ENCODE measurements at places on chromosomes 4 and X.

GRCh38 chr4:161919442-161920220 lies 244.2 kb downstream of the FSTL5 start:
- DNase-seq: no peak

DNA sequence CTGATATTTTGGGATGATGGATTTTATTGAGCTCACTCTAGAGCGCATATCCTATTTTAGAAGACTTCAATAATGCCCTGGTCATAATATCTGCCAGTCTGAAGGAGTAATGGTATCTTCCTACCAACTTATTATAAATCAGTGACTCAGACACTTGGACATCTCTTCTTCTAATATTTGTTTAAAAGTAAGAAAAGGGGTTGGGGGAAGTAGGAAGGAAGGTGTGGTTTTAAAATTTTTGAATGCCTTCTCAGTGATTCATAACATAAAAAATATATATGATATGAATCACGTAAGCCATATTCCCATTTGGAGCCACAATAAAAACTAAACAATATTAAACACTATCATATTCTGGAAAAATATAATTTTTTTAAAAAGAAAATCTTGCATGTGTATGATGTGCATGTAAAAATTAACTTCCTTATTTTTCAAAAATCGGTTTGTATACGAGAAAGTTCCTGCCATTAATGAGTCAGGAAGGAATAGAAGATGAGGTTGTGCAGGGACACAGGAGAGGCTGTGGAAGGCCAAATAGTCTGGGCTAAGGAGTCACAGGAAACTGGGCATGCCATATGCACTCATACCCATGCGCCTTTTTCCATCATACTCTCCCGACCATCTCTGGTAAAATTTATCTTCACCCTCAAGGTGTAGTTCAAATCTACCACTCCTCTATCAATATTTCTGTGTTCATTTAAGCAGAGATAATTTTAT lies 286.5 kb downstream of the EPHA5 start:
- no peak for DNase-seq

GRCh38 chr4:52037689-52038102 lies 403 bp downstream of the SGCB start:
- no peak for DNase-seq

- DNase-seq: no peak
Observed at GRCh38 chr4:43243433-43244116, 351.1 kb downstream of the GRXCR1 start.

DNA sequence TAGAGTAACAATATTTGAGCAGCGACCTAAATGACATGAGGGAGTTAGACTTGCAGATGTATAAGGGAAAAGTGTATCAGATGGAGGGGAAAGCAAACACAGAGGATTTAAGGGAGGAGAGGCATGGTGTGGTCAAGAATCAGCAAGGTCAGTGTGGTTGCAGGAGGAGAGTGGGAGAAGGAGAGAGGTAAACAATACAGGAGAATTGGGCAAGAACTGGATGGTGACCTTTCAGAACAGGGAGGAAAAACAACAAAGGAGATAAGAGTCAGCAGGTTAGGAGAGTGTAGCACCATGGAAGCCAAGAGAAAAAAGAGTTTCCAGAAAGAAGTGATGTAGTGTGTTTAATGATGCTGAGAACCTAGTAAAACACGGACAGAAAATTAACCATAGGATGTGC lies 178.5 kb downstream of the PAPSS1 start:
- no peak for DNase-seq

DNA sequence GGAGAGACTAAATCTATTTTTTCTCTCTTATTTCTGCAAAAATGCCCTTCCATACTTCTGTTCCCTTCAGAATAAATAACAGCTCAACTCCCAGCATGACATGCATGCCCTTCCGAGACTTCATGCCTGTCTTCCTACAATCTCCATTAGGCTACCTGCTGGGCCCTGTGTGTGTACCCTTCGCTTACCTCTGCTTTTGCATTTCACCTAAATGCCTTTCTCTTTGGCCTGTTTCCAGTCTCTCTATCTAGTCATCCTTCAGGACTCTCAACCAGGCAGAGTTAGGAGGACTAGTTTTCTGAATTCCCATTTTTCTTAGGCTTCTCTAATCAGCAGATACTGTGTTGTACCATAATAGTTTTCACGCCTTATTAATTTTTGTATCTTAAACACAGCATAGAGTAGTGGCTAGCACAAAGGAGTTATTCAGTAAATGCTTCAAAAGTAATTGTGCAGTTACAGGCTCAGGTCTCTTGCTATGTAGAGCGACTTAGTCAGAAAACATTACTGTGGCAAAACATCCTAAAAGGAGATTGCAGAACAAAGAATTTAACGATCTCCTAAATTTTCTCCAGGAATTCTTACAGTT lies 20.5 kb downstream of the SEPTIN11 start:
- no peak for DNase-seq

DNA sequence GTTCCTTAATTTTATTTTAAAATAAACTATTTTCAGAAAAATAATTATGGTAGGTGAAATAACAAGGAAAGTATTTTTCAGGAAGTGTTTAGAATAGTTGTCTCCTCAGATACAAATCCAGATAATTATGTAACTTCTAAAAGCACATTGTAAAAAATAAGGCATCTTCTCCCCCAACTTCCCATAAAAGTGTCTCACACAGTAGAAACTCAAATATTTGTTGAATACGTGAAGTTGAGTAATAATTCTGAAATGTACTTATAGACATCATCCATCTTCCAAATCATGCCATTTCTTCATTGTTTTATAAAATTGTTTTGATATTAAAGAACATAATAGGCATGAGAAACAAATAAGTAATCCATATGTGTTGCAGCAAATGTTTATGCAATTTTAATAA lies 18.0 kb downstream of the SHISA3 start:
- no peak for DNase-seq

DNA sequence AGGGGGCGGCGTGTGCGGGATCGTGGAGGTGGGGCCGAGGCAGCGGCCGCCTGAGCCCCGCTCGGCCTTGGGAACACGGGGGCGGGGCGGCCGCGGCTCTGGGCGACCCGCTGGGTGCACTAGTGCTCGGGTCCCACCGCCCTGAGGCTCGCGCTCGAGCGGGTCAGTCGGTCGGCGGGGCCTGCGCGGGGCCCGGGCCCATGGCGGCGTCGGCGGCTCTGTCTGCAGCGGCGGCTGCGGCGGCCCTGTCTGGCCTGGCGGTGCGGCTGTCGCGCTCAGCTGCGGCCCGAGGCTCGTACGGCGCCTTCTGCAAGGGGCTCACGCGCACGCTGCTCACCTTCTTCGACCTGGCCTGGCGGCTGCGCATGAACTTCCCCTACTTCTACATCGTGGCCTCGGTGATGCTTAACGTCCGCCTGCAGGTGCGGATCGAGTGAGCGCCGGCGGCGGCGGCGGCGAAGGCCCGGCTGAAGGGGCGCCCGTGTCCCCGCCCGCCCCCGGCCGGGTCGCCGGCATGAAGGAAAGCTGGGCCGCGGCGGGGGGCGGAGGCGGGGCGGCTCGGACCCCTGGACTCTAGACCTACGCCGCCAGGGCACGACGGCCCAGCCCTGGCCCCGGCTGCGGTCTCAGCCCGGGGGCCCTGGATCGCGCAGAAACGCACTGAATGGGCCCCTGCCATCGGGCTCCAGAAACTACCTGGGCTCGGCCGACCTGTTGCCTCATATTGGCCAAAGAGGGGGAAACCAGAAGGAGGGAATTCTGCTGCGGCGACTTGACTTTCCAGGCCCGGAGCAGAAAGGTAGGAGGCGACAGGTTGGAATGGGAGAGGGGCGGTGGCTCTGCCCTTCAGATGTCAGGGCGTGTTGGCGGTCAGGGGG lies at the start of gene SMIM10L2A:
SMIM10L2A (plus strand) TSS at position 13 of the 878 bp plus-strand sequence; CDS start at position 201, 188 bp downstream.
- no peak for DNase-seq

- no peak for DNase-seq
Observed at GRCh38 chr4:1471443-1472147, 65.4 kb upstream of the NKX1-1 start.

- DNase-seq: no peak
Observed at GRCh38 chr4:8472158-8472688, 31.6 kb downstream of the TRMT44 start.

DNA sequence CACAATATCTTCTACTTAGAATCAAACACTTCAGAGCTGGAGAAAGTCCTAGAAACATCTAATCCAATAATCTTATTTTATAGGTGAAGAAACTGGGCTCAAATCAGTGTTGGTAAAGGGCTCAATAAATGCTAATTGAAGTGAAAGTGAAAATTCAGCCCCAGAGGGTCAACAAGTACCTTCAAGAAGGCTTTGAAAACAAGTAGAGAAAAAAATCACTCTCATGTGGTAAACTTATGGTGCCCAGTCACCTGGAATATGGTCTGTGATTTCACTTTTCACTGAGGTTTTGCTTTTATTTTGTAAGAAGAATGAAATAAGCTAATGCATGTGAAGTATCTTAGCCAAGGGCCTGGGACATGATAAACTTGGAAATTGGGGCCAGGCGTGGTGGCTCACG lies 29.1 kb upstream of the EIF4E start:
- DNase-seq: no peak

- no peak for DNase-seq
Observed at GRCh38 chr4:156242390-156242789, 288.7 kb upstream of the CTSO start.

DNA sequence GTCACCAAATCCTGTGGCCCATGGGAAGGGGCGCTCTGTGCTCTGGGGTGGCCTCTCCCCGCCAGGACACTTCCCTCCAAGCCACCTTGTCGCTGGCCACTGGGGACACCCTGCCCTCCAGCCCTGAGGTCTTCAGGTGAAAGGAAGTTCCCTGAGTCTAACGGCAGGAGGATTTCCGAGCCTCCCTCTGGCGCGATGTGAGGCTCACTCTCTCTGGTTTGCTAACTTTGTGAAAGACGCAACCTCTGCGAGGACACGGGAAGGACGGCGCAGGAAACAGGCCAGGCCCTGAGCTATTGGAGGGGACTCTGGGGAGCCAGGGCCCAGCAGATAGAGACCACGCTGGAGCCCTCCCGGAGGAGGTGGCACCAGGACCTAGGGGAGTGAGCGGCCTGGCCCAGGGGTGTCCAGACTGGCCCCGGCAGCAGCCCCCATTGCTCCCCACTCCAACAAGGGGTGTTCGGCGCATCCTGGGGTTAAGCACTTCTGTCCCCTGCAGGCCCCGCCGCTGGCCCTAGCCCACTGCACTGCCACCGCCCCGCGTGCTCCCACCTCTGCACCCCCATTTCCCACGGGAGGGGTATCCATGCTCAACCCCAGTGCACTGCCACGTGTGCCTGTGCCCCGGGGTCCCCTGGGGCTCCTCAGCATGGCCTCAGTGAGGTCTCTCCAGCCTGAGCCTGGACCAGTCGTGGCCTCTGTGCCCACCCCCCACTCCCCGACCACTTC lies 72.2 kb upstream of the MXD4 start:
- no peak for DNase-seq

- no peak for DNase-seq
Observed at GRCh38 chr4:94491322-94491721, 39.6 kb downstream of the PDLIM5 start.

DNA sequence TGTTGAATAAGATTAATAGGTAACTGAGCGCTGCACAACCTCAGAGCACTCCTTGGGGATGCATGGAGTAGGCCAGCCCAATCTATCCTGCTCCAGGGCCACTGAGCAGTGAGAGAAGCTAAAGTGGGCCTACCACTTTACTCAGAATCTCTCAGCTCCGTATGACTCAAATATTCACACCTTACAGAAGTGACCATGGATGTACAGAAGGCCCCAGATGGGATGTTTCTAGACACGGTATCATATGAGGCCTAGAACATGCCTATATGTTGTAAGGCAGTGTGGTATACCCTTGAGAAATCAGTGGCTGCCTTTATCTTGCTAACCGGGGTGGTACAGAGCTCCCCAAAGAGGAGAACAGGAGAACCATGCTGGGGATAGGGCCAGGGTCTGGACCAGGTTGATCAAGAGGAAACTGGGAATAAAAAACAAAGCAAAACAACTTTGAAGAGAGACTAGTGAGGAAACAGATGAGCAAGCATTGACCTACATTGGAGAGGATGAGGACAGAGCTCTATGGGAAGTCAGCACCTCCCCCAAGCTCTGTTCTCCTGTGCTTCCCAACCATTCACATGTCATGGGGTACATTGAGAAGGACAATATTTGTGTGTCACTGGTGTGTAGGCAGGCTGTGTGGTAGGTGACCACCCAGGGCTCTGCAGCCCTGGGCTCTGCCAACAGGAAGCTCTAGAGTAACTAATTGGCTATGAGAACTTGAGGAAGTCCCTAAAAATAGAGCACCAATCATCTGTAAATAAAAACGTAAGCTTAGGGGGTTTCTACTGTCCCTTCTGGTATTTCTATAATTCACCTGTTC lies 31.4 kb downstream of the HOPX start:
- no peak for DNase-seq

DNA sequence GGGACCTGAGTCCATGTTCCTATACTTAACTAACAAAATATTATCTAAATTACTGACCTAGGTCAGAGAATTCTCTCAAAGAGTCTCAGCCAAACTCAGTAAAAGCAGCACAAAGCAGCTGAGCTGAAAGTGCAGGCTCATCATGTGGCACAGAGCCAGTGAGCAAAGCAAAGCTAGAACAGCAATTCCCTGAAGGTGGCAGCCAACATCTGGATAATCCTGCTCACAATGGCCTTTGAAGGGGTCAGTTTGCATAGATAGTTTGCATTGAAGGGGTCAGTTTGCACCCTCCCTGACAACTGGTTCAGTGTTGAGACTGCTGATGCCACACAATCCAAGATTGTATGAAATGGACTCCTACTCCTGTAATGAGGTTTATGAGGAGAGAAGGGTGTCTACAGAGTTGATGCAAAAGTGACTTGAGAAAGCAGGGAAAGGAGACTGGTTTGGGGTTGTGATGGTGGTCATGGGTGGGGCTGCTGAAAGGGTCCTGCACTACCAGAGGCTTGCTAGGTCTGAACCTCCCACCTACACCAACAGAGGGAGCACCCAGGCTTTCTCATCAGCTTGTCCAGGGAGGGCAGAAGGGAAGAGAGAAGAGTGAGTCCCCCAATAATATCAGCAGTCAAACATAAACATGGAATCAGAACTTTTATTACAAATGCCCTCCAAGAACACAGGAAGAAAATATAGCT lies 39.7 kb downstream of the TRIM61 start:
- no peak for DNase-seq

GRCh38 chr4:8453957-8454356 lies 13.4 kb downstream of the TRMT44 start:
- no peak for DNase-seq

DNA sequence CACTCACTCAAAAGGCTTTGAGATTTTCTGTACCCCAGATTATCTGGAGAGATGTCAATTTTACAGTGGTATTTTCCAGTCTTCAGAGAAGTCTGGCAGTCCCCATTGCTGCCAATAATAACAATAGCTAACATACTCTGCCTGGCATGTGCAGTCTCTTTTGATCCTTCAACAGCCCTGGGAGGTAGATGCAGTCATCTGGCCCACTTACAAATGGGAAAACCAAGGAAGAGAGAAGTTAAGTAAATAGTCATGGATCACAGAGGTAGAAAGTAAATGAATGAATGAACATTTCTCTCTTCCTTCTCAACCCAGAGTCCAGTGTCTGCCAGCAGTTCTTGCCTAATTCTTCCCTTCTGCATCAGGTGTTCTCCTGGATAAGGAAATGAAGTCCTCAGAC lies 113.0 kb upstream of the EDNRA start:
- DNase-seq: no peak

GRCh38 chrX:40893251-40893910 lies 158.0 kb upstream of the MED14 start:
- DNase-seq: no peak

All from AG04450 (cell line).